Retinal pigment epithelial cell (primary cell): ENCODE measurements at places on chromosomes 4 and X.
A peak's percentile ranks its signal among the peaks of the same experiment; 100 is the strongest.

GRCh38 chrX:104318330-104319009, 63.7 kb upstream of the ESX1 start:
- peak; percentile 79 for DNase-seq

DNA sequence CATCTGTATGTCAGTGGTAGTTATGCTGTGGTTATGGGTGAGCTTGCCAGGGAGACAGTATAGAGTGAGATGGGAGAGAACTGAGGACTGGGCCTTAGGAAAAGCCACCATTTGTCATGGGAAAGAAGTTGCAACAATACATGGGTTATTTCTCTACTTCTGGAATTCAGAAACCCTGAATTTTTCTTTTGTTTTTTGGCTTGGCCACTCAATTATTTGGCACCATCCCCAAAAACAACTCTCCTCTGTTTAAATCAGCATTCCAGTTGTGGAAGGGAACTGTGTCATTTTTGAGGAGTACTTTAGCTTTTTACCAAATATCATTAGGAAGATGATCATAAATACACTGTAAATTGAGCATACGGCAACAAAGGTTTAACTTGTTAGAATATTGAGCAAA, 41.1 kb upstream of the ACSL4 start:
- no peak for DNase-seq

DNA sequence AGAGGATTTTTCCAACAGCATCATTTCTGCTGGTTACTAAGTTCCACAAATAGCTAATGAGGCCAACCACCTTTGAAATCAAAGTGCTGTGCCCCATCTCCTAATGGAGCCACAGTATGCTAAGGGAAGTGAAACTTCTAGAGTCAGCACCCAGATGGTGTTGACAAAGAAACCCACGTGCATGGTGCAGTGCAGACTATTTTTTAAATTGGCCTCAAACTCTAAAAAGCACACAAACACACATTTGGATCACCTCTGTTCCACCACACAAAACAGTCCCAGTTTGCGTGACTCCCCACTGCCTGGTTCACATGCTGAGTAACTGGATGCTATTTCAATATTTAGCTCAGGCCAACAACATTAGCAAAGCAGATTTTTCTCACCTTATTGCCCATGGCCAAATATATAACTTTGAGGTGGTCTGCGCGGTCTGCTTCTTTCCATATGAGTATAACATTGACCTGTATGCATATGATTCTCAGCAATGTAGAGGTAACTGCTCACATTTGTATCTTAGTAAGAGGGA, 69.9 kb downstream of the AMELX start:
- no peak for DNase-seq

- DNase-seq, result no peak
Observed at GRCh38 chrX:48578661-48579128, 4.4 kb downstream of the RBM3 start.

DNA sequence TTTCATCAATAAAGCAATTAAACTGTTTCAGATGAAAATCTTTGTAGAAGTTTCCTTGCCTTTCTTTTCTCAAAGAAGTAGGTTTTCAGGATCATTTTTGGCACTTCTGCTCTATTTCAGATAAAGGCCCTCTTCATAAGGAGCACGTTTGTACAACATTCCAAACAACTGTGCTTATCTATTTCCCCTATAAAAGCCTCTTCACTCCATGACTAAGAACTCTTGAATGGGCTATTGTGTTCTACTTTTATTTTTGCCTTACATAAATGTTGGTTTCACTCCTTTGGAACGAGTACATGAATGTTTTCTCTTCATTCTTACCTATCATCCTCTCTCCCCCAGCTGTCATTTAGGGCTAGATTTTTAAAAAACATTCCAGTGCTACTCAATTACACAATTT, 288.0 kb upstream of the PPP1R2C start:
- DNase-seq, result no peak

GRCh38 chr4:182513587-182514291, 270.5 kb downstream of the TENM3 start:
- no peak for DNase-seq

DNA sequence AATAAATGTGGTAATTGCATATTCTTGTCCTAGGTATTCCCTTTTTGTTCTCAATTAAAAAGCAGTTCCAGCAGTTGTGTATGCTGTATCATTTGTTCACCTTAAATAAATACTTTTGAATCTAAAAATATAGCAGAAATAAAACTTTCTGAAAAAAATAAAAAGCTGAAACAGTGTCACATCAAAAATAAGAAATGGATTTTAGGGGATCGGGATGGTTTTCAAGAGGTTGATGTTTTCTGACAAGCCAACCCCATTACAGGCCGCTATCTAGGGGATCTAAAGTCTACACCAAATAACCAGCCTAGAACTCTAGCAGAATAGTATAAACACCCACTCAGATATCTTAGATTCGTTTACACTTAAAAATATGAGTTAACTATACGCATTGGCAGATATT, 95.4 kb upstream of the MAML3 start:
- no peak for DNase-seq

DNA sequence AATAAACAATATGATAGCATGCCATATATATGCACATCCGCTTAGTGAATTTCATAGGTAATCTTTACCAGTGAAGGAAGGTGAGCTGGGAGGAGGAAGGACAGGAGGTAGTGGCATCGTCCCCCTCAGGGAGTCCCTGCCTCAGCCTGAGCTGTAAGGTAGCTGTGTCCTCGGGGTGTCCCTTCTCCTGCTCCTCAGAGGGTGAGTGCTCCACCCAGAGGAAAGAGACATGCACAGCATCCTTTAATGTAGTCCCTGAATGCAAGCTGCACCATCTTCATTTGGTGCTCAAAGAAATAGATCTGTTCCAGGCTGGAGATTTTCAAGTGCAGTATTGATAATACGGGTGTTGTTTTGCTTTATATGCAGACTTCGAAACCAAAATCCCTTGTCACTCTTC, 330.4 kb upstream of the SFRP2 start:
- no peak for DNase-seq
